NCI-H1105 treated with DMSO at 0.1 percent for 48 hours (cell line): ENCODE measurements at places on chromosomes 6 and 20.

DNA sequence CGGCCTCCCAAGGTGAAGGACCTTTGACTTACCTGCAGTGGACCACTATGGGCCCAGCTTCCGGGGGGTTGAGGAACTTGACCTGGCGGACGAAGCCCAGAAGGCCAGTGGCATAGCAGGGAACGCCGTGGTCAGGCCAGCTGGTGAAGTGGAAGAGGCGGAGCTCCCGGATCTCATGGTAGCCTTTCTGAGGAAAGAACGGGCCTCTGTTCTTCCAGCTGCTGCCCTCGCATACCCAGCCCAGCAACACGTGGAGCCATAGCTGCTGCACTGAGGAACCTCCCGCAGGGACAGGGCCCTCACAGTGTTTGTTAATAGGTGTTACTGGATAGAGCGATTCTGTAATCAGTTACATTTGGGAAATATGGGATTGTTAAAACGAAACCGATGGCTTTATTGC lies 492.1 kb upstream of the CHD6 start:
- DNase-seq, result no peak

DNA sequence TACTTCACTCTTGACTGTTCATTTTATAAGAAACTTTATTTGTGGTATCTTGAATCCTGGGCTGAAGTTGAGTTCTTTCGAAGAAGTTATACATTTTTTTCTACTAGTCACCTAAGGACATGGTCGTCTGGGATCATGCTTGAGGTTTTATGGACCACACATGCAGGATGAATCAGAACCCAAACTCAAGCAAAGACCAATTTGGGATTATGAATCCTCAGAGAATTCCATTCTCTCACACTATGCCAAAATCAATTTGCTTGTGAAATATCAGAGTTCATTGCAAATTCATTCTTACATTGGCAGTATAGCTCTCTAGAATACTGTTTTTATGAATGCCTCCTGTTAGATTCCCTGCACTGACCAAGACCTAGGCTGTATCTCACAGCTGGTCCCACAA lies 114.3 kb upstream of the HDAC2 start:
- no peak for DNase-seq

GRCh38 chr20:19773471-19773870 lies 15.4 kb downstream of the RIN2 start:
- DNase-seq, result no peak

GRCh38 chr6:135086414-135086764 lies 31.8 kb upstream of the HBS1L start:
- no peak for DNase-seq

DNA sequence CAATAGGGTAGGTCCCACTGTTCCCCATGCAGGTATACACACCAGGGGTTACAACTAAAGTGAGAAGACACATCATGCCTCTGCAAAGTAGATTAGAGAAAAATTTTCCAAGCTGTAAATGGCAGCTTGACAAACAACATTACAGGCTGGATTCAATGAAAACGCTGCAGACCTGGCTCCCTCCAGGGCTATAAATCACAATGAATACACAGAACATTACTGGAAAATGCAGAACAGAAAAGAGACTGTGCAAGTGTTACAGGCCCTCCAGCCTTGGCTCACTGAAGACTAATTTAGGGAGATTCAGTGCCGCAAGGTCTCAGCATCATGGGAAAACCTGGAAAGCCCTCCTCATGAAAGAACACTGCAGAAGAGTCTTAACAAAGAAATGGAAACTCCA lies 207.8 kb downstream of the KHDC1L start:
- no peak for DNase-seq

DNA sequence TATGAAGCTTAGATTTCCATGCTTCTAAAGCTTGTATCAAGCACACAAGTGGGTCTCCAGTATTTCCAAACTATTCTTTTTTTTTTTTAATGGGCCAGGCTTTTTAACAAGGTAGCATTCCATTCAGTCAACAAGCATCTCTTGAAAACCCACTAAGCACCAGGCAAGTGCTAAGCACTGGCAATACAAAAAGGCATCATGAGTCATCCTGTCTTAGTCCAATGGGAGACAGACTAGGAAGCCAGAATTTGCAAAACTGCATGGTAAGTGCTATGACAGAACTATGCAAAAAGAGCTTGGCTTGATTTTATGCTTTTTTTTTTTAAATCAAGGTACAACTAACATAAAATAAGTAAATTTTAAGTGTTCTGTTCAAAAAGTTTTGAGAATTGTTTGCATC lies 109.3 kb upstream of the DST start:
- DNase-seq, result no peak

- no peak for DNase-seq
These were observed 38.4 kb downstream of the INSM1 start for GRCh38 chr20:20406306-20406705.

DNA sequence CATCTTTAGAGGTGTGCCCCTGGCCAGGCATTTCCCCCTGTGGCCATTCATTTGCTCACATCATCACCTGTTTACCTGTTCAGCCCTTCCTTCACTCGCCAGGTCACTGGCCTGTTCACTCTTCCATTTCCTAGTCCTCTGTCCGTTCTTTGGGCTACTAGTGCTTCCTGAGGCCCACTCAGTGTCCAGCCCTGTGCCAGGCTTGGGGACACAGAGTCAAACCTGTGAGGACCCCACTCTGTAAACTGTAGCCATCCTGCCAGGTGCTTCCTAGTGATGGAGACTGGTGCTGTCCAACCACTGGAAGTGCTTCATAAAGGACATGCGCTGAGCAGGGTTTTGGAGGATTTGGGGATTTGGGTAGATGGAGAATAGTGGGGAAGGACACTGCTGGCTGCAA lies 3.5 kb downstream of the DLGAP4 start:
- no peak for DNase-seq
